Umbilical cord (tissue), 2 donors: ENCODE measurements at places on chromosomes 4 and X. TPM values are rescaled to one million over a fixed set of nuclear protein-coding genes. Genes with fewer than 3 reads are reported as not detected.

The OCRL gene
- total RNA-seq: 12.3 TPM

The FAM184B gene
- total RNA-seq: 3.1 TPM

The CCDC149 gene
- 17.8 TPM for total RNA-seq

The TRPC3 gene
- 8.7 TPM for total RNA-seq

The NSG1 gene
- 17.6 TPM for total RNA-seq

The RBM46 gene
- total RNA-seq: 3.9 TPM

The RPS6KA3 gene
- 56.3 TPM for total RNA-seq

The TCP11X2 gene
- total RNA-seq: not detected

The FATE1 gene
- total RNA-seq: not detected

The AREG gene
- total RNA-seq: 10.1 TPM

The NOX1 gene
- 0.96 TPM for total RNA-seq

The NDST3 gene
- 6.5 TPM for total RNA-seq

The NSD2 gene
- 25.5 TPM for total RNA-seq

The TSPAN6 gene
- total RNA-seq: 38.3 TPM

The PAGE2B gene
- not detected for total RNA-seq

The MXRA5 gene
- 21.4 TPM for total RNA-seq

The DKC1 gene
- 17.6 TPM for total RNA-seq

The PRR32 gene
- 0.48 TPM for total RNA-seq

The SRPK3 gene
- total RNA-seq: not detected

The DSPP gene
- total RNA-seq: 3.4 TPM

The MAGEE2 gene
- total RNA-seq: 0.48 TPM
